ENCODE measurements at places on chromosomes 1 and 21.

DNA sequence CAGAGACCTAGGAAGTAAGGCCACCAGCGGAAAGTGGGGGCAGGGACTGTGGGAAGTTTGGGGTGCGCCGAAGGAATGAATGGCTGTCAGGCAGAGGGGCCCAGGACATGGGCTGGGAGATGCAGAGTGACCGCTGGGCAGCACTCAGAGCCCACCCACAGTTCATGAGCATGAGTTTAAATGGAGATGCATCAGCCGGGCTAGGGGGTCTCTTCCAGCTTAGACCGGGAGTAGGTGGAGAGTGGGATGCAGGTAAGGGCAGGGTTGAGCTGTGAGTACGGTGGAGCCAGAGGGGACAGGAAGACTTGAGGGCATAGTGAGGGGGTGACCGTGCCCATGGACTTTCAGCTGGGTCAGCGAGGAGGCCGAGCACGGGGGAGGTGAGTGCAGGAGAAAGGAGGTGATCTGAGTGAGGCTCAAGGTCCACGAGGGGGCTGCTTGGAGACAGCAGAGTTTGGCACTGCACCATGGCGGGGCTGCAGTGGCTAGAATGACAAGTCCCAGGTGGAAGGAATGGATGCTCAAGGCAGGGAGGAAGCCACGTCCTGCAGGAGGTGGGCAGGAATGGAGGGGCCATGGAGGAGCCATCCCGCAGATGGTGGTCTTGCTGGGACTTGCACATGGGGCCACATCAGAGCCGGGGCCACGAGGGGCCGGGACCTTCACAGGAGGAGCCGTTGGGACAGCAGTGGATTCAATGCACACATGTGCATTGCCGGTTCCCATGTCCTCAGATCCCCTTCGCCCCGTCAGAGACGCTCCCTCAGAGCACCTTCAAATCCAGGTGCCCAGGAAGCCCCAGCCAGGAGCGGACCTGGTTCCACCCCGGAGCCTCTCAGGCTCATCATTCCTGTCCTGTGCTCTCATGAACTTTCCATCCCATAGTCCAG, 34.9 kb downstream of the UBASH3A start:
- no peak for DNase-seq

GRCh38 chr1:108199201-108199691, 897 bp downstream of the SLC25A24 start:
- DNase-seq = no peak

GRCh38 chr1:63108206-63108605, 214.2 kb upstream of the FOXD3 start:
- DNase-seq = no peak

- no peak for DNase-seq
These were observed 475.1 kb upstream of the VAMP3 start for GRCh38 chr1:7295946-7296345.

All from stimulated activated CD4-positive, alpha-beta T cell treated with anti-CD3 and anti-CD28 coated beads, Interleukin-4, amount 100 ng/mL, for 24 hours (primary cell).